ENCODE measurements at places on chromosomes 7 and 10.

GRCh38 chr10:102200751-102201640 lies 25.1 kb upstream of the ELOVL3 start:
- DNase-seq: no peak

DNA sequence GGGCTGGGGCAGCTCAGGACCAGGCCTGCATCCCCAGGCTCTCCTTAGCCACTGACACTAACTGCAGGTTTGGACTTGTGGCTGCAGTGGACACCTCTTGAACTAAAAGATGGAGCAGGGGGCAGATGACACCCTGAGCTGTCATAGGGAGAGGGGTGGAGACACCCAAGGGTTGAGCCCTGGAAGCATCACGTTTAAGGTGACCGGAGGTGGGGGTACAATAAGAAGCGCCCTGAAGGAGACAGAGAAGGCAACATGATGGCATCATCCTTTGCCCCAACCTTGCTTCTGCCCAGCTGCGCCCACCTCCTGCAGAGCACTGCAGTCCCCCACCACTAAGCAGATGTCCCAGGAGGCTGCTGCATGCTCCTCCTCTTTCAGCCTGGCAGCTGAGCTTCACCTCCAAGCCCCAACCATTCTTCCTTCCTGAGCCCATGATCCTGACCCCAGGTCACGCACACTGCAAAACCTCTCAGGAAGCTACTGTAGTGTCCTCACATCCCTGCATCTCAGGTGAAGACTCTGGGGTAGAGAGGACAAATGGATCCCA lies 25.5 kb downstream of the OGDHL start:
- no peak for DNase-seq

GRCh38 chr7:77282897-77283296 lies 83.3 kb upstream of the FGL2 start:
- DNase-seq: peak; percentile 28

DNA sequence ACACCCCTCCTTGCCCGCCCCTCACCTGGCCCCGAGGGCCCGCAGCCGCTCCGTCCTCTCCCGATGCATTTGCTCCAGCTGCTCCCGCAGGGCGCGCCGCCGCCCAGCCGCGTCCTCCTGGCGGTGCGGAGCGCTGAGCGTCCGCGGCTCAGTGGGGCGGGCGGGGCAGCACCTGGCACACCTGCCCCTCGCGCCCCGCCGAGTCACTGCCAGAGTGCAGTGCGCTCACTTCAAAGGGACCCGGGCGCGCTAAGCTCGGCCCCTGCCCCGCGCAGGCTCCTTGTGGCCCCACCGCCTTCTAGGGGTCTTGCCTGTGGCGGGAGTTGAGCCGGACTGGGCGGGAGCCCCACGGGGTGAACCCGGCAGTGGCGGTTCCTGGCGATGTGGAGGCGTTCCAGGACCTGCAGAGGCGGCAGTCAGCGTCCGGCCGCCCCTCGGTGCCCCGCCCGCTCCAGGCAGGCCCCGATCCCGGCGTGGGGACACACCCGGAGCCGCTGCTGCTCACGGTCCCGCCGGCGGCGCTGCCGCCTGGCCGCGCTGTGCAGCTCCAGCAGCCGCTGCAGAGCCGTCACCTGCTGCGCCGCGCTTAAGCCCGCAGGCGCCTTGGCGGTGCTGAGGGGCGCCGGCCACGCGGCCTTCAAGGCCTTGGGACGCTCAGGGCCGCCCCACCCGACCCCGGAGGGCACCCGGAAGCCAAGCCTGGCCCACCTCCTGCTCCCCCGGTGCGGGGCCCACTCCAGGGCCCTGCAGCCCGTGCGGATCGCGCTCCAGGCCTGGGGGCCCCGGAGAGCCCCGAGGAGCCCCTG lies 6.7 kb downstream of the ATP6V1F start:
- peak; percentile 52 for DNase-seq

DNA sequence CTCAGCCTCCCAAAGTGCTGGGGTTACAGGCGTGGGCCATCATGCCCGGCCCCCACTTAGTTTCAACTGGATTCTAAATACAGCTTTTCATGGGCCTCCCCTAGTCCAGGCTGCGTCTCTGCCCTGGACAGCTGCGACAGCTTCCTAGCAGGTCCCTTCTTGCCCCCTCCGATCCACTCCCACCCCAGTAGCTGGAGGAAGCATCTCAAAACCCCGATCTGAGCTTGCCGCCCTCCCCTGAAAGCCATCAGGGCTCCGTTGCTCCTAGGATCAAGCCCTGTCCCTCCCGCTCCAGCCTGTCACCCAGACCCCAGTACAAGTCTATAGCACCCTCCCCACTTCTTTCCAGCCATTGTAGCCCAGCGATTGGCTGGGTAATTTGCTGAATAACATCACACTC lies 64.5 kb downstream of the VWA2 start:
- no peak for DNase-seq

GRCh38 chr10:10845826-10846503 lies 171.7 kb upstream of the CELF2 start:
- DNase-seq: no peak

GRCh38 chr10:115760131-115760530 lies 512.9 kb downstream of the GFRA1 start:
- DNase-seq: no peak

- DNase-seq: no peak
These were observed 17.5 kb upstream of the PALS2 start for GRCh38 chr7:24555719-24556118.

DNA sequence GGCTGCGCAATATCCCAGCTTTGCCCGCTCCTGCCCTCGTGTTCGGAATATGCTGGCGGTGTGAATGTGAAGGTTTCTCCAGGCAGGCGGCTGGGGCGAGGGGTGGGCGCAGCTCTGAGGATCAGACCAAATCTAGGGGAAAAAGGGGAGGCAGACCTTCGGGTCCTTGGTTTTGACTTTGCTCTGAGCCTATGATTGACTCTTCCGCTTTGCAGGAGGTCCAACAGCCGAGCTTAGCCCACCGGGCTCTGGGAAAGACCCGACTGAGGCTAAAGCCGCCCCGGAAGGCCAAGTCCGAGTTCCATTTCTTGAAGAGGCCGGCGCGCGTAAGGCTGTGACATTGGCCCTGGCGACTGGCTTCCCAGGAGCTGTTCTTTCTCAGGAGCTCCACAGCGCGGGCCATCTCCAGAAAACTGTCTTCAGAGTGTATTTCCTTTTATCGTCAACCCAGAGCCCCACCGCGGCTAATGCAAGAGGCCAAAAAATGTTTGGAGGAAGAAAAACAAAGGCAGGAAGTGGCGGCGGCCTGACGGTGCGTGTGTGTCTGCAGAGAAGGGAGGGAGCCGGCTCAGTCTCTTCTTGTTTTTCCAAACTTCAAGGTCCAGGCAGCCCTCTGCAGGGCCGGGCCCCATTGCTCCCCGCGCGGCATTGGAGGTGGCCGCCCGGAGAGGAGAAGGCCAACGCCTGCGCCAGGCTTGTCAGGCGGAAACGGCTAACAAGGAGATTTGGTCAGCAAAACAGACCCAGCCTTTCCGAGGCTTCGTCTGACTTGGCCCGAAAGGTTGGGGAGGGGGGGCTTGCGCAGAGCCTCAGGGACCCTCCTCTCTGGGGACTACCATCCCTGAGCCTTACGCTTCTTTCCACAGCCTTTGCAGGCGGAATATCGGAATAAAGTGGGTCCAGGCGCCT lies 3.6 kb upstream of the HOXA11 start:
- peak; percentile 89 for DNase-seq

DNA sequence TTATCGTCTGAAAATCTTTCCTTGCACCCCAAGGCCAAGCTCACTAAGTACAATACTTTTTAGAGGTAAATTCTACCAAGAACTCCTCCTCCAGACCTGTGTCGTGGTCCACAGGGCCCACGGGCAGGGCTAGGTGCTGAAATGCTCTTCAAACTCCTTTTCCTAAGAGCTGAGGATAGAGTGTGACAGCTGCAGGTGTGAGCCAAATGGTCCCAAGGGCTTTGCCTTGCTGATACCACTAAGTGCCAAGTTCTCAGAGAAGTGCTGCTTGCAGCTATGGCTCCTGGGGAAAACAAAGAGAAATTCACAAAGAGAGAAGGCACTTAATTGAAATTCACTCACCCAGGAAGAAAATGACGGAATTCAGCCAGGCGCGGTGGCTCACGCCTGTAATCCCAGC lies 868.9 kb upstream of the AUTS2 start:
- DNase-seq: no peak

- DNase-seq: no peak
These were observed 54.1 kb downstream of the TCF7L2 start for GRCh38 chr10:113004069-113004618.

- DNase-seq: no peak
These were observed 103.1 kb downstream of the PRKCQ start for GRCh38 chr10:6476989-6477388.

- no peak for DNase-seq
These were observed 16.2 kb downstream of the CUZD1 start for GRCh38 chr10:122829454-122829853.

- no peak for DNase-seq
These were observed 9.8 kb upstream of the PARD3 start for GRCh38 chr10:34824870-34825269.

DNA sequence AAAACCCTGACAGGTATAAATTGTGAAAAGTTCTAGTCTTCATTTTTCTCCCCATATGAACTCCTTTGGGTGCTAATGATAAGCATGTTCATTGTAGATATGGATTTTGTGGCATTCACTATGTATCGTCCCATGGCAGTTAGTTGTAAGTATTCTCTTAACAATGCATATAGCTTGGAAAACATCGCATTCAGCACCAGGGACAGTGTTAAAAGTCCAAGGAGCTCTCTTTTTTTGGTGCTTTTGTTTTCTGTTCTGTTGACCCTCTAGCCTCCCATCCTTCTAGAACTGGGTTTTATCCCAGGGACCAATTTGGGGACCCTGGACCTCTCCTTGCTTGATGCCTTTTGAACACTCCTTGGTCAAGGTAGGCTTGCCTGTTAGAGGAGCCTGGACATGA lies 37.7 kb downstream of the INSYN2A start:
- peak; percentile 7 for DNase-seq

DNA sequence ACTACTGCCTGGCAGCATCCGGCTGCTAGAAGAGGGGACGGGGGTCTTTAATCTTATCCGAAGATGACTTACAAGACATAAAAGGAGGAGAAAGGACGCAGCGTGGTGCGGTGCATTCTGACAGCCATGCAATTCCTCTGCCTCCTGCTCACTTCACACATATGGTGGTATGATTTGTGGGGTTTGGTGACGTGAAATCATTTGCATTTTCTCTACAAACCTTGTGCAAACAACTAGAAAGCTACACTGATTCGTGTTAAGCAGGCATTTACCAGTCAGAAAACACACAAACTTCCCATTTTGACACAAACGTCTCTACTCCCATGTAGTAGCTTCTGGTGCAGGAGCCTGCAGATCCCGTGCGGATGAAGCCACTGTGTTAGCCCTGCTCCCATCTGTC lies 6.8 kb upstream of the TCERG1L start:
- no peak for DNase-seq

GRCh38 chr7:5420067-5420880 lies 3.4 kb downstream of the TNRC18 start:
- DNase-seq: peak; percentile 21

DNA sequence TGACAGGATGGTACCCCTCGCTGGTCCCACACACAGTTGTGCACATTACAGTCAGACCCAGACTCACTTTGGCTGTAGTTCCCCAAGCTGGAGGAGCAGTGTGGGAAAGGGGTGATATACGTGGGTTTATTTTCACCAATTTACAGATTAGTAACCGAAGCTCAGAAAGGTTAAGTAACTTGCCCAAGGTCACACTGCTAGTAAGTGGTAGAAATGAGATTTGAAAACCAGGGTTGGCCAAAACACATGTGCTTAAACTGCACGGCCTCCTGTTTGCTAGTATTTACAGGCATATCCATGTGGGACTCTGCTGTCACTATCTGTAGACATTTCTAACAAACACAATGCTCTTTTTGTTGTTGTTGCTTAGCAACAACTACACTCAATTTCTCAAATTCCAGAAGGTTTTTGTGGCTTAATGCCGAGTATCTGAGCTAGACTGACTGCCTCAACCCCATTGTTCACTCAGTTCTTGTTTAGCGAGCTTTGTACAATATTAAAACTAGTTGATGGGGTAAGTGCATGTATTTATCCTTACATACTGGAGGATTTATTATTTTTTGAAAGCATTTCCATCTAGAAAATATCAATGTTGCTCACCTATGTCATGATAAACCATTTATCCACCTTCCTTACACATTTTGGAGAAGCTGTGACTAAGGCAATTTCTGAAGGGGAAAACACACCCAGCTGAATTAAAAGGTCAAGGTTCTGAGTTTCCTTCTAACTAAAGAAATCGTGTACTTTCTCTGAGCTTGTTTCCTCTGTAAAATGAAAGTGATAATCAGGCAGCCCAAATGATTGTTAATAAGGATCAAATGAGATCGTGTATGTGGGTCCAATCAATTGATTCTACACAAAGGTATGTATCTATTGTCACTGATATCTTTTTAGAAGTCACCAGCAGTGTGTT lies 5.3 kb upstream of the TMEM139 start:
- peak; percentile 80 for DNase-seq

- DNase-seq: peak; percentile 5
These were observed 102.7 kb downstream of the WDR11 start for GRCh38 chr10:120953897-120954296.

- no peak for DNase-seq
These were observed 14.8 kb downstream of the ATG9B start for GRCh38 chr7:151009327-151010036.

GRCh38 chr10:29326886-29327745 lies 38.2 kb downstream of the LYZL1 start:
- DNase-seq: no peak

DNA sequence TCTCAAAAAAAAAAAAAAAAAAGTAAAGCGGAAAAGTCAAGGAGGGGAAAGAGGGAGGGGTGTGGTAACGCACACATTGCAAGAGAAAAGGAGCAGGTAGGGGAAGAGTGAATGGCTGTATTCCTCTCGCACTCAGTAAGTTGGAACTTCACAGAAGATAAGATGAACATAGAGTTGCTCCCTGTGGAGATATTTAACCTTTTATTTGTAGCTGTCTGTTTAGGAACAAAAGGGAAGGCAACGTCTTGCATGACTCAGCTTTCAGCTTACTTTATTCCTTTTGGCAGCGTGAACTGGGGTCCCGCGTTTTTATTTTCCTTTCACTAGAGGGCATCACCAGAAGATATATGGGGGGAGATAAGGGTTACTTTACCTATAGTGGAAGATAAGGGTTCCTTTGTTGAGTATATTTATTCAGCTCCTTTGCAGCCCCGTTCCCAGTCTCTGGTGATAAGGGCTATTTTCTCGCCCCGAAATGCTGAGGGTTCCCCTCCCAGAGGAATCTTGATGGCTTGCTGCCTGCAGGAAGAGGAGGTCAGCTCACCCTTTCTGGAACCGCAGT lies 78.5 kb downstream of the APBB1IP start:
- no peak for DNase-seq

DNA sequence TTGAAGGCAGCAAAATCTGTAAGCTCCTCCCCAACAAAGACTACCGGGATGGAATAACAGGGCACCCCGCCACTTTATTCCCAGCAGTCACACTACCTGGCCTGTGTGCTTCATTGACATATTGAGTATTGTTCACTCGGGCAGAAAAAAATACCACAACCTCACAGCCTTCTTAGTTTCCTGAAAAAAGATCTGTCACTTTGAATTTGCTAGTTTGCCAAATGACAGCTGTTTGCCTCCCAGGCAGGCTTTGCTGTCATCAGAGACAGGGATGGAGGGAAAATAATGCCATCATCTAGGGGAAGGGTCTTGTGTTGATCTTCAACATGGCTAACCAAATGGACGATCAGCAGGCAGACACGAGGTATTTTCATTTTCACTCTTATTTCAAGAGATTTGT lies 26.9 kb downstream of the BMPER start:
- no peak for DNase-seq
